ENCODE measurements at places on chromosomes 3 and 15.

- DNase-seq, result no peak
Observed at GRCh38 chr3:111739311-111739911, 119.7 kb upstream of the PHLDB2 start.

GRCh38 chr3:63582943-63583500 lies 69.5 kb upstream of the SNTN start:
- no peak for DNase-seq

DNA sequence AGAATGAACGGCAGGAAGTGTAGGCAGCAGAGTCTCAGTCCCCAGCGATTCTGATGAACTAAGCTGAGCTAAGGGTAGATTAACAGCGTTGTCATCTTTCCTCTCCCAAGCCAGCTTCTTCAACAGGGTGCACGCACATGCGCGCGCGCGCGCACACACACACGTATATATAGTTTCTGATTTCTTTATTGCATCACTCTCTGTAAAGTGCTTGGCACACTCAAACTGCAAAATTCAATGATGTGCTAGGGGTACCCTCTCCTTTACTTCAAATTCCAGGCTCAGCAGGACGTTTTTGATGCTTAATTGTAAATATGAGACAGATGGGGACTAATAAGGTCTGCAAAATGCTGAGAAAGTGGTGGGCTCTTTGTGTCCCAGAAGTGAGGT lies 26.1 kb upstream of the VPS8 start:
- DNase-seq, result no peak

- no peak for DNase-seq
Observed at GRCh38 chr3:158847885-158848284, 46.0 kb downstream of the MFSD1 start.

- no peak for DNase-seq
Observed at GRCh38 chr3:105166893-105167292, 199.8 kb upstream of the ALCAM start.

DNA sequence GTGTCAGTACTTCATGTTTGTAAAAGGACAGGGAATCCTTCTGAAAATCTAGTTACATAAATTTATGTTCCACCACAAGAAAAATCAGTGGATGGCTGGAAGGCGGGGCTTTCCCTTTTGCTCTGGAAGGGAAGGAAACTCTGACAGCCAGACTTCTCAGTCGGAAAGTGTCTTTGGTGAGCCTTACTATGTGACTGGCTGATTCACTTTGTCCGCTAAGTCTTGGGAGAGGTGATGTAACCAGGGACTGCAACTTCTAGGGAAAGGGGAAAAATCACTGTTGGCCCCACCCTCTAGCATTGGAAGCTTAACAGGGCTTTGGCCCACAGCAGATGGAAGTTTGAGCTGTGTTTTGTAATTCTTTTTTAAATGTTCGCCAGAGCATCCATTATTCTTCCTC lies 281.4 kb upstream of the CTDSPL start:
- DNase-seq, result no peak

DNA sequence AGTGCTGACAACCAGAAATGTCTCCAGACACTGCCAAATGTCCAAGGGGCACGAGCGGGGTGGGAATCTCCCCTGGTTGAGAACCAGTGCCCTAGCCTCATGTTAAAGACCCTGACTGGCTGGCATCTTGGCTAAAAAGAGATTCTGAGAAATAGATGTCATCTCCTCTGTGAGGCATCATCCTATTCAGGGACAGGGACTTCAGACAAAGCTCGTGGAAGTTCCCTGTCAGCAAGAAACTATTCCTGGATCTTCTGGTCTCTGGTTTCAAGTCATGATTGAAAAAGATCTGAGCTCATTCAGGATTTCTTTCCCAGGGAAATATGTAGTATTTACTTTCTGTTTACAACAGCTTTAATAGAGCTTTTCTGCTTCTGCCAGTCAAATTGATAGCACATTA lies 10.8 kb downstream of the WDR5B start:
- no peak for DNase-seq

GRCh38 chr15:29556380-29556779 lies 265.9 kb downstream of the TJP1 start:
- DNase-seq, result no peak

DNA sequence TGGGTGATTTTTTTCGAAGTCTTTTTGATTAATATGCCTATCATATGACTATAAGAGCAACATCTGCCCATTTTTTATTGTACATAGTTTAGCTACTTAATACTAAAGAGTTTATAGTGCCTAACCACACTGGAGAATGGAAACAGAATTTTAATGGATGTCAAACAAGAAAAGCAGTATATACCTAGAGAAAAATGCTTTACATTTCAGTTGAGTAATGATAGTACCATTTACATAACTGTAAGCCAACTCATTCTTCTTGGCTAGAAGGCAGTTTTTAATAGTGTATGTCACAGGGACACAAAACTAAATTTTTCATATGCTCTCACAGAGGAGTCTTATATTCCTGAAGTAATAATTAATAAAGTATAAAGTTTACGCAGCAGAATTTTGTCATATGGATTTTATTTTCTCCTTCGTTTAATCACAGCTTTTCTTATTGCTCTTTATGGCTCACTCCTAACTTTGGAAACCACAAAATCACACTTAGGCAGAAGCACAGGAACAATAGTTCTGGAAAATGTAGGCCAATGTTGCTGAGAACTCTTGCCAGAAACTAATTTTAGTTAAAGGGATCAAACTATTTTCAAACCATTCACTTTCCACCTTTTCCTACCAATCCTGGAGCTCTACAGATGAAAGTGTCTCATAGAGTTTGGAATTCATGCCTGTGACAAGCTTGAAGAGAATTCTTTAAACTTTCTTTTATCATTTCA lies 243.6 kb downstream of the ZIC1 start:
- DNase-seq, result no peak

- no peak for DNase-seq
Observed at GRCh38 chr3:133443649-133444422, 44.0 kb downstream of the BFSP2 start.

DNA sequence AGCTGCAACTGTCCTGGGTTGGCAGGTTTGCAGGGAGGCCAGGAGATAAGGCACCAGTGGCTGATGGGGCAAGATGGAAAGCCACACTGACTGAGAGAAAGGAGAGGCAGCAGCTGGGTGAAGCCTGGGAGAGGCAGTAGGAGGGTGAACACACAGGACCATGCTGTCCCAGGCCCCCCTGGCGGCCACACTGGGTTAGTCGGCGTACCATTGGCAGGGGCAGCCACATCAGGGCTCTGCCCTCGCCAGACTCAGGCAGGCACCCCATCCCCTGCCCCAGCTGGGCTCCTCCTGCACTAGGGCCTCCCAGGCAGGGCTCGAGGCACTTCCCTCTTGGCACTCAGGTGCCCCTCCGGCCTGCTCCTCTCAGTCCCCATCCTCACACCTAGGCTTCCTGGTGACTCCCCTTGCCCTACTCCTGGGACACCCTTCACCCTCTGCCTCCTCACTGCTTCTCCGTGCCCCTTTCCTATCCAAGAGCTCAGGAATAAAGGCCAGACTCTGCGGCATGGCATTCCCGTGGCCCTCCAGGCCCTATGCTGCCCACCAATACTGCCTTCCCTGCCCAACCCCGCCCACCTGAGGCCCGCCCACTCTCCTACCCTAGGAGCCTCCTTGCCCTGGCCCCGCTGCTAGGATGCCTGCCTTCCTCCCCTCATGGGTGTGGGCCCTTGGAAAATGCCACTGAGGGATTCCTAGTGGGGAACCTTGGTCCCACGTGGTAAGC lies 28.7 kb upstream of the DUSP7 start:
- DNase-seq, result no peak

GRCh38 chr3:174220775-174221554 lies 638.2 kb upstream of the NAALADL2 start:
- no peak for DNase-seq

- no peak for DNase-seq
Observed at GRCh38 chr3:118988198-118989130, 46.2 kb downstream of the IGSF11 start.

GRCh38 chr3:123536153-123536895 lies 48.5 kb downstream of the HACD2 start:
- DNase-seq, result no peak

GRCh38 chr3:77179762-77180161 lies 139.9 kb downstream of the ROBO2 start:
- no peak for DNase-seq

DNA sequence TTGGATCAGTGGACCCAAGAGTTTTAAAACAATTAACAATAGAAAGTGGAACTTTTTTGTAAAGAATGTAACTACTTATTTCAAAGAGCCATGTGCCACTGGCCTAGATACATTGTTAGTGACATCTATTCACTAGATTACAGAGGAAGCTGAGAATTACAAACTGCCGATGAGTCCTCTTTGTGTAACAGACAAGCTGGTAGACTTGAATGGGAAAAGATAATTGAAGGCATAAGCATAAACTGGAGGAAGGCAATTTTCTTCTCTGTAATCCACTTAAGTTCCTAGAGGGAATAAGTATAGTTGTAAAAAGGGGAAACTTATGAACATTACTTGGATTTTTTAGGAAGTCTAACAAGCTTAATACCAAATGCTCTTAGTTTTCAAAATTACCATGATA lies 15.1 kb downstream of the THUMPD3 start:
- DNase-seq, result no peak

- no peak for DNase-seq
Observed at GRCh38 chr3:38471260-38471857, 17.7 kb downstream of the ACVR2B start.

DNA sequence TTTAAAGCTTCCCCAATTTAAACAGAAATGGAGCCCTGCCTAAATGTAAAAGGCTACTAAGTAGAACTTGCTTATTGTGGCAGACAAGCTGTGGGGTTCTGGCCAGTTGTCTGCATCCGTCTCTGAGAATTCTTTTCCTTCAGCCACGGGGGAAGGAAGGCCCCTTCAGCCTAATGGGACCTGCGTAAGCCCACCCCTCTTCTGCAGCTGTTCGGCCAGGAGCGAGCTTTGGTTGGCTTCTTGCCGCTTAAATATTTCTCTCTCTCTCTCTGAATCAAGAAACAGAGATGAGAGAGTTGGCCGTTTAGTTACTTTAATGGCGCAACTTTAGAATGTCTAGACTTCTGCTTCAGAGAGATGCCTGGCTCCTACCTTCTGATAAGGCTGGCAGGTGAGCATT lies 151.7 kb upstream of the PROK2 start:
- DNase-seq, result no peak

DNA sequence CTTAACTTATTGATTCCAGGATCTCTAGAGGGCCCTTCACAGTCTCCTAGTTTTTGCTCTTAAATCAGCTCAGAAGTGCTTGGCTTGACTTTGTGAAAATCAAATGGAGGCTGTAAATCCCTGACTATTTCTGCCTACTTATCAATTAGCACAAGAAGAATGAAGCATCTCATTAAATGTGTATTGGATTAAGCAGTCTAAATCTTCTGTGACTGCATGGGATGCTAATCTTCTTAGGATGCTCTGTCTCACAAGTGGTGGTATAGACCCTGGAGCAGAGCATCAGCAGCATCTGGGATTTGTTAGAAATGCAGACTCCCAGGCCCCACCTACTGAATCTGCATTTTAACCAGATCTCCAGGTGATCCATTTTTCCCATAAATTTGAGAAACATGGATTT lies 488.7 kb downstream of the AGBL1 start:
- DNase-seq, result no peak

DNA sequence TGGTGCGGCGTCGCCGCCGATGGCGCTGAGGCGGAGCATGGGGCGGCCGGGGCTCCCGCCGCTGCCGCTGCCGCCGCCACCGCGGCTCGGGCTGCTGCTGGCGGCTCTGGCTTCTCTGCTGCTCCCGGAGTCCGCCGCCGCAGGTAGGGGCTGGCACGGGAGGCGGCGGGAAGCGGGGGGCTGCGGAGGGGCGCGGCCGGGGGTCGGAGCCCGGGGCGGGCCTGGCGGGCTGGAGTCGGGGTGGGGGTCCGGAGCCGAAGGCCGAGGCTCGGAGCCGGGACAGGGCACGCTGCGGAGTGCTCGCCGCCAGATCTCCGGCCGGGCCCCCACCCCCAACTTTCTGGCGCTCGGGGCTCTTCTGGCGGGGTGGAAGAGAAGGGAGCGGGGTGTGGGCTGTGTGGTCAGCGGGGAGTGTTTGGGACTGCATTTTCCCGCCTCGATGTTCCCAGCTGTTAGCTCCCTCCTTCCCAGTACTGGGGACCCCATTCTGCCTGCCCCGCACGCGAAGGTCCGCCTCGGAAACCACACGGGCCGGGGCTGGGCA lies 299 bp downstream of the TYRO3 start:
- DNase-seq, result no peak

DNA sequence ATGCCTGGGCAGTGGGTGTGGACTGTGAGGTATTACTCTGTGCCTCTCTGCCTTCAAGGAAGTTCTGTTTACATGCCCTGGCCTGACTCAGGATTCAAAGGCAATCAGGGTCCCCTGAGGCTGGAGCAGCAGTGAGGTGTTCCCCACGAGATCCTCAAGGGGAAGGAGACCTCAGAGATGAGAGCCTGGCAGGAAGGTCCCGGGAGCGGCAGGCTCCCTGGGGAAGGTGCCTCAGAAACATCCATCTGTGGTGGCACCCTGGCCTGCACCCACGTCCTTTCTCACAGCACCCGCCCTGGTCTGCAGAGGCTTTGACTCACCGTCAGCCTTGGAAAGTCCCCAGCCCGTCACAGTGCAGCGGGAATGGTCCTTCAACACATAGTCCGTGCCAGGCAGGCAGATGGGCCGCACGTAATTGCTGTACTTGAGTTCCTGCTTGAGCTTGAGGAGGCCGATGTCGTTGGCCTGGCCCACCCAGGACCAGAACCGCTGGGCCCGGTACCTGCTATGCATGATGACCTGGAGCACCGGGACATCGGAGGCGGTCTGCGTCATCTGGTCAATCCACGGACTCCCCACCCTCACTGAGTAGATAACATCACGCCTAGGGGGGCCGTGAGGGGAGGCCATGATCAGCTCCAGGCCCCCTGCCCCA lies 3.6 kb downstream of the PRSS50 start:
- no peak for DNase-seq

DNA sequence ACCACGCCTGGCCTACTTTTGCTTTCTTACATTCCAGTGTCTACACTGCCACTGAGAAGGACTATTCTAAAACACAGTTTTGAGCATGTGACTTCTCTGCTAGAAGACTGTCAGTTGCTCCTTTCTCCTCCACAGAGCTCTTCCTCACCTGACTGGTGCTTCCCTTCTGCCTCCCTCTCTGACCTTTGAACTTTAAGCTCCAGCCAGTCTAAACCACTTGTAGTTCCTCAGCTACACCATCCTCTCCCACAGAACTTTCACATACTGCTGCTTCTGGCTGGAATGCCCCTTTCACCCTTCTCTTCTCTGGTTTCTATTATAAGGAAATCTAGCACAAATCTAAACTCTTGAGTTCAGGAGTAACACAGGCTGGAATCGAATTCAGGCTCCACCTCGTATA lies 9.1 kb downstream of the NCEH1 start:
- no peak for DNase-seq

GRCh38 chr3:190173426-190173825 lies 52.7 kb upstream of the P3H2 start:
- DNase-seq, result no peak
